Right renal pelvis (tissue), 4 donors: ENCODE measurements at places on chromosomes 6 and 20. TPM values are rescaled to one million over a fixed set of nuclear protein-coding genes. Genes with fewer than 3 reads are reported as not detected.

DNA sequence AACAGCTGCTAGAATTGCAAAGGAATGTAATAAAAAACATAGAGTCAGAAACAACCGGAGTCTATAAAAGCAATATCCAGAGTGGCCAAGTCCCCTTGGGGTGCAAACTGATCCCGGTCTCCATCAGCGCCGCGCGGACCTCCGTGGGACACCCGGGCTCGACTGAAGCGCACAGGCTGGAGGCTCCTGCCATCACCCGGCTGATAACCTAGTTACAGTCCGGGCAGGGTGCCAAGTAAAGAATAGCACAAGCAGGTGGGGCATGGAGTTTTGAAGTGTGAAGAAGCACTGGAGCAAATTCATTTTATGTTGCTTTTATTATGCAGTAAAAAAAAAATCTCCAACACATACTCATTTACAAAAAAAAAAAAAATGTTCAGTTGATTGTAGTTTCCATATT lies 205.1 kb upstream of the GMDS start:
- DNase-seq: no peak

Gene MAS1
- polyA plus RNA-seq: 0.03 TPM

- DNase-seq: no peak
These were observed 25.9 kb downstream of the PPARD start for GRCh38 chr6:35368038-35368887.

DNA sequence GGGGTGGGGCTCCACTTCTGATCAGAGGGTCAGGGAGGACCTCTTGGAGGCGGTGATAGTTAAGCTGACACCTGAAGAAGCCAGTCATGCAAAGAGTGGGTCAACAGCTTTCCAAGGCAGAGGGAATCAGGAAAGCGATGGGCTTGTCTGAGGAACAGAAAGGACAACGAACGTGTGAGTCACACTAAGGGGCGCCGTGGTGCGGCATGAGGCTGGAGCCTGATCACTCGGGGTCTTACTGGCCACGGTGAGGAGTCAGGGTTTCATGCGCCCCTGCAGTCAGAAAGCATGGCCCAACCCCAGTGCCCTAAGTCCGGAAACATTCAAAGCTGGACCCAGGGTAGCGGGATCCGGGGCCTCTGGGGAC lies 50.6 kb upstream of the SLC32A1 start:
- no peak for DNase-seq

DNA sequence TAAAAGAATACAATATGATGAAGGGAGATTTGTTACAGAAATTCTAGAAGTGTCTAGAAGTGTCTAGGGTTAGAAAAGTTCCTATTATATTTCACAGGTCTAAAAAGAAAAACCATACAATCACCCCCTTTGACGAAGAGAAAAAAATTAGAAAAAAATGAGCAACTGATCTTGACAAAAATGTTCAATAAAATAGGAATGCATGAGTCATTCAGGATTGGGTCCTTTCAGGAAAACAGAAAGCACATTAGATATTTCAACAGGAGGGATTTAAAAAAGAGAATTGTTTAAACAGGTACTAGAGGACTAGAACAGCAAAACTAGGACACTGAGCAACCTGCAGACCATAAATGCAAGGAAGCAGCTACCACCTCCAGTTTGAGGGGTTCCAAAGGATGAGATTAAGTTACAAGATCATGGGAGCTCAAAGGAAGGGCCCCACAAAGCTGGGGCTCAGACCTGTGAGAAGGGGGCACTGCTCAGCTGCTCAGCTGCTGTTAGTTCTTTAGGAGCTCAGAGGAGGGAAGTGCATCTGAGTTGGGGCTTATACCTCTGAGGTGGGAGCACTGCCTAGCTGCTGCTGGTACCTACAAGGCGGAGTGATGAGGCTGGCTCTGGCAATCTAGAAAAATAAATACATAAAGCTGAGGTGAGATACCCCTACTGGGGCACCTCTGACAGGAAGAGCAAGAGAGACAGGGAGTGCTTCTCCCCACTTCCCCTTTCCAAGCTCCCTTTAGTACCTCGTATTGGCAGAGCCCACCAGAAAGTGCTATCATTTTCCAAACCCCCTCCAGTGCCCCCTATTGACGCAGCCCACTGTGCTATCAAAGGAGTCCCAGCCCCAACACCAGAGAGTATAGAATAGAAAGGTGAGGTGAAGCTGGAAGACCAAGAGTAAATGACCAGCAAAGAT lies 27.1 kb upstream of the BEND6 start:
- DNase-seq: no peak

GRCh38 chr6:28383235-28384142 lies 16.1 kb downstream of the ZSCAN12 start:
- peak; percentile 78 for DNase-seq

Gene SAMD3
- 0.74 TPM for polyA plus RNA-seq

- DNase-seq: peak; percentile 49
These were observed 59.9 kb downstream of the MACROD2 start for GRCh38 chr20:14055127-14055742.

GRCh38 chr20:56943946-56944945 lies 315.1 kb downstream of the TFAP2C start:
- DNase-seq: no peak

- DNase-seq: no peak
These were observed 3.3 kb downstream of the SLC17A2 start for GRCh38 chr6:25927178-25927577.

DNA sequence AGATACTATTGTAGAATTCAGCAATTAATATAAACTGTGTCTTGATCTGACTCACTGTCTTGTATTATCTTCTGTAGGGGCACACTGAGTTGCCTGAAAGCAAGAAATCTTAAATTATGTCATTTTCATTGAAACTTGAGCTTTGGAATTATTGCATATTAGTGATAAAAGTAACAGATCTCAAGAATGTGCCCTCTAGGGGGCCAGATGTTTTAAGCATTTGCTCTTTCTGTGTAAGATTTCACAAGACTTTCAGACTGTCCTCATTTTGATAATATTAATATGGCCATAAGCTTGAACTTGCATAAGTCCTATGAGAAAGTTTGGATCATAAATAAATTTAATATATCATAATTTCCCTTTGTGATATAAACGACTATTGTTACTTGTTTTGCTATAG lies 55.5 kb upstream of the MYO6 start:
- DNase-seq: no peak

- no peak for DNase-seq
These were observed 212.9 kb upstream of the PRDM1 start for GRCh38 chr6:105873211-105873704.

DNA sequence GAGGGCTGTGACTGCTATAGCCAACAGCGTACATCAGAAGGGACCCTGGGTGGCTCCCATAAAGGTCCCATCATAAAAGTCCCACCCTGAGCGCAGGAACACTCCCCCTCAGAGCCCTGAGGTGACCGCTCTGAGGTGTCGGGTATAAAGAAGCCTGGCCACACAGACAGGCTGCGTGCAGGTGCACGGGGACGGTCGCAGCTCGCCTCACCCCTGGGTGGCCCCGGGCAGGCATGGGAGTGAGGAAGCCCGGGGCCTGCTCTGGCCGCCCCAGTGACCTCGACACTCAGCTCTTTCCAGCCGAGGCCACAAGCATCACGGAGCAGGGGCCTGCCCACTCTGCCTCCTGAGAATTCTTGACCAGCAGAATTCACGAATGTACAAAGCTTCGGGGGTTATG lies 14.4 kb upstream of the RNASET2 start:
- no peak for DNase-seq

DNA sequence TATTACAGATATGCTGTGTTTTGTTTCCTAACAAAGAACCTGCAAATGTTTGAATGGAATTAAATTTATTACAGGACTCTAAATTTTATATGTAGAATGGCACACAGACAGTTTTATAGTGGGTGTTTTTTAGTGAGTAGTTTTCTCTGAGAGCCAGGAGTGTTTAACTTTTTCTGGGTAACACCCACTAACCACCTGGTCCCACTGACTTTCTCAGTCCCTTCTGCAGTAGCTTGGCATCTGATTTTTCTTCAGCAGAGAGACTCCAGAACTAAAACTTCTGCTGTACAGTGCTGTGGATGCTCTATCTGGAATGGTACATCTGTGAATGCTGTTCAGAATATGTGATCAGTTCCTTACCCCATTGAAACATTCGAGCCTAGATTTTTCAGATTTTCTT lies 6.3 kb downstream of the YWHAB start:
- no peak for DNase-seq

- DNase-seq: no peak
These were observed 55.0 kb downstream of the EDN1 start for GRCh38 chr6:12344961-12345693.

- peak; percentile 0 for DNase-seq
These were observed 810 bp downstream of the MRPL18 start for GRCh38 chr6:159790956-159791598.

Gene SCUBE3
- 43.8 TPM for polyA plus RNA-seq

DNA sequence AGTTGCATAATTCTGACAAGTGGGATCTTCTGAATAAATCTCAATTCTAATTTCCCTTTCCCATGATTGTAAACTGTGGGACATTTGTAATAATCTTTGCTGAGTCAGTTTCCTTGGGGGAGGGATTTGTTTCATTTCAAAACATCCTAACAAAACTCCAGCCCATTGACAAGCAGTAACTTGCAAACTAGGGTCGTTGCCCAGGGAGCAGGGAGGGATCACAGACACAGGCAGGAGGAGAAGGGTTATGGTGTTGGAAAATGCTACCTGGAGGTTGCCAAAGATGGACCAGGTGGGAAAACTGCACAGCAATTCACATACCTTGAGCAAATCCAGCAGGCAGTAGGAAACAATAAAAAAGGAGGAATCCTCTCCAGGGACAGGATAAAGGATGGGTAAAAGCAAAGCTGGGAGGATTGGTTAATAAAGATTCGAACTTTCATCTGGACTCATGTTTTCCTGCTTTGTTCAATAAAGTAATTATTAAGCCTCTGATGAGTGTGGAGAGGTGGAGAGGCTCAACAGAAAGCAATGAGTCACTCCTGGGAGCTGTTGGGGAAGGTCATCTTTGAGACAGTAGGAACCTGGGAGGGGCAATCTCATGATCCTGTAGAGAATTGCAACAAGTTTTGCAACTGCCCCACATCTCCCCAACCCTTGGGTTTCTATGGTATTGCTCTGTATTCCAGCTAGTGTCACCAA lies 87.3 kb upstream of the AKIRIN2 start:
- no peak for DNase-seq
